NCI-H187 treated with DMSO at 0.1 percent for 48 hours (cell line): ENCODE measurements at places on chromosomes 1 and 21.

DNA sequence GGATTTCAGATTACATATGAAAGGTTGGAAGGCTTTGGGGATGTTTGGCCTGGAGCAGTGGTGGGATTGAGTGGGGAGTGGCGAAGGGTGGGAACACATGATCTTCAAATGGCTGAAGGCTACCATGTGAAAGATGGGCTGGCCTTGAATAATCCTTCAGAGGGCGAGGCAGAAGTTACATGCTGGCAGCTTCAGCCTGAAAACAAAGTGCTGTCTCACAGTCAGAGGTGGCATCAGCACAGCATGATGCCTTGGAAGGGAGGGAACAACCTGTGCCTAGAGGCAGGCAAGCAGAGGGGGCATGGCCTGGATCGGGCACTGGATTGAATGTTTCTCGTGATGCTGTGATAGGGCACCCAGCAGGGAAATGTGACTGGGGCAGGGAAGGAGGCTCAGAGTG, 130.8 kb downstream of the BEND5 start:
- no peak for DNase-seq

- DNase-seq = no peak
These were observed 13.5 kb upstream of the SPATA1 start for GRCh38 chr1:84492726-84493125.

DNA sequence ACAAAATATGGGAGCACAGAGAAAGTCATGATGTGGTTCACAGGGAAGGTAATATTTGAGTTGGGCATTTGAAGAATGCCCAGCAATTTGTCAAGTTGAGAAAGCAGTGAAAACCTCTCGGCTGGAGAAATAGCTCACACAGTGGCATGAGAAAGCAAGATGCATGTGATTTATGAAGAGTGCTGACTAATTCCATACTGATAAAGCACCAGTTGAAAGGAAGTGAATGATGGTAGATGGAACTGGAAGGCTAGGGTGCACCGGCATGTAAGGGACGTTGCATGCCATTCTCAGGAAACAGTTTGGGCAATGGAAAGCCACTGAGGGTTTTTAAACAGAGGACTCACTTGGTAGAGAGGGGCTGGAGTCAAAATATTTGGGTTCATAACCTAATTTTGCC, 53.5 kb upstream of the MTF2 start:
- no peak for DNase-seq

GRCh38 chr21:35204850-35205541, 155.9 kb upstream of the RUNX1 start:
- no peak for DNase-seq

DNA sequence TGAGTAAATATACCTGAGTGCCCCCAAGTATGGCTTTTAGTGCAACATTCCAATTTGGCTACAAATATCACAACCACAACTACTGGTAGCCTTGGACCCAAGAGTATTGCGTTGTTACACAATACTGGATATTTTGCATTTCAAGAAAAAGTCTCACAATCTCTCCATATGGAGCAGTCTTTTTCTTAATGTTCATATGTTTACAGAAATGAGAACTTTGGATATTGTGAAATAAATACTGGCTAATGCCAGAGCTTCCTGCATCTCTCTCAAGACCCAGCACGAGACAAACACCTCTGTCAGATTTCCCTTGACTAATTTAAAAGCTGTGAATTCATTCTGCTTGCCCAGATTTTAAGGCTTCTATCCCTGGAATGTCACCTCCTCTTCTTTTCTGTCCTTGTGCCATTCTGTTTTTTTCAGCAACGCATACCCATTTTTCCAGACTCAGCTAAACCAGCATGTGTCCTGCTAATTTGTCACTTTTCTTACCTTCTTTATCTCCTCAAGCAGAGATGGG, 136.2 kb upstream of the BACE2 start:
- no peak for DNase-seq

- no peak for DNase-seq
These were observed 47.1 kb downstream of the PACC1 start for GRCh38 chr1:212367474-212368072.

DNA sequence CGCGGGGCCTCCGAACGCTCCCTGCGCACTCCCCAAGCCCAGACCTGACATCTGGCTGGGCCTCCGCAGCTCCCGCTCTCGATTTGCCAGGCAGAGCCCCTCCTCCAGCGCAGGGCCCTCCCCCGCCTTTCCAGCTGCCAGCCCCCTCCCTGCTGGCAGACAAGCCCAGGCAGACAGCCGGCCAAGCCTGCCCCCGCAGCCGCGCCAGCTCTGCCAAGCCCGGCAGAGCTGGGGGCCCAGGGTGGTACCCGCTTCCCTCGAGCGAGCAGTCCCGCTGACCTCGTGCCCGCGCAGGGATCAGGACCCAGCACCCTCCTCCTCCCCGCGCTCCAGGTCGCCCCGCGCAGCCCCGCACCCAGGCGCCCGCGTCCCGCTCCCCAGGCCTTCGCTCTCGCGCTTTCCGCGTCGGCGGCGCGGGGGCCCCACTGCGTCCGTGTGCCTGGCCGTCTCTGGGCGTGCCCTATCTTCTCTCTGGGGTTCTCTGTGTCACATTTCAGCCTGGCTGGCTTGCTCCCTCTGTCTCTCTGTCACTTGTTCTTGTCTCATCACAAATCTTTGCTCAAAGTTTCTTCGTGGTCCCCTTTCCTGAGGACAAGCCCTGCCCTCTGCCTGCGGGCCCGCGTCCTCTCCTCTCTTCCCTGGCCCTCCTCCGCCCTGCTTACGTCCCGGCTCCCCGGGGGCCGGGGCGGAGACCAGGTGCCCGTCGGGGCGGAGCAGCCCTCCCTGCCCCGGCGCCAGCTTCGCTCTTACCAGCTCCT, 580 bp downstream of the INKA2 start:
- DNase-seq = no peak

- no peak for DNase-seq
These were observed 1.5 kb downstream of the TRIM62 start for GRCh38 chr1:33180226-33180910.

DNA sequence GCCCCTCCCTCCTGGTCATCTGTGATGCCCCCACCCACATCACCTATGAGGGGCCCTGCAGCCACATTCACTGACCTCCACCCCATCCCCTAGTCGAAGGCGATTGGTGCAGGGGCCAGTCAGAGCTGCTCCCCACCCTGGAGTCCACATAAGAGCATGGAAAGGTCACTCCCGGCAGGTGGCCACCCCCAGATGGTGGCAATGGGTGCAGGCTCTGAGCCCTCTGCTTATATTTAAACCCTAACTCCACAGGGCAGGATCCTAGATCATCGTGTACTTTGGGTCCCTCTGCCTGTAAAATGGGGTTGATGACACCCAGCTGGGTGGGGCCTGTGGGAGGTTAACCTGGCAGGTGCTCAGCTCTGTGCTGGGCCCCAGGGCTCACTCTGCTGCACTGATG, 186.8 kb upstream of the C1orf174 start:
- no peak for DNase-seq

DNA sequence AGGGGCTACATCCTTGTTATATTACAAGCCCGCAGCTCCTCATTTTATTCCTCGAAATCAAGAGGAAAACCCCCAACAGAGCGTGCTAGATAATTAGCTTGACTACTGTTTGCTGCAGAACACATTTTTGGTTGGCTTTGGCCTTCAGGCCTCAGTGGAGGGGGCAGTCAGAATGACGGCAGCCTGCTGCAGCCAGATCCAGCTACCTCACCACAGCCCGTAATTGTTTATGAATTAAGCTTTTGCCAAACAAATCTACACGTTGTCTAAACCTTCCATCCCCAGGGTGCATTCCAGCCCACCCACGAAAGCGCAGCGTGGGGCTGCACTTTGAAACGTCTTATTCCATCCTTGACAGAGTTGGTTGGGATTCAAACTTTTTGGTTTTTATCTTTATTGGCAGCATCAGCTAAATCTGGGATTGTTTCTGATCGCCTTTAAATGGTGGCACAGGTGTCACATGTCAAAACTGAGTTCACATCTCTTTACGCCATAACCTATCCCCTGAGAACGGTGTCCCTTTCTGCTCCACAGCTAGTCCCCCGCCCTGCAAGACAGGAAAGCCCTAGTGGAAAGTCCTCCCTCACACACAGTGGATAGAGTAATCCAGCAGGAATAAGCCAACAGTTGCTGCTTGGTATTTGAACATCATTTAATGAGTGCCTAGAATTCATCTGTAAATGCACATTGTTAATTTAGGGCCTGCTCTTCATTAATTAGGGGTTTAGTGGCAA, 195.5 kb downstream of the LMO4 start:
- no peak for DNase-seq

DNA sequence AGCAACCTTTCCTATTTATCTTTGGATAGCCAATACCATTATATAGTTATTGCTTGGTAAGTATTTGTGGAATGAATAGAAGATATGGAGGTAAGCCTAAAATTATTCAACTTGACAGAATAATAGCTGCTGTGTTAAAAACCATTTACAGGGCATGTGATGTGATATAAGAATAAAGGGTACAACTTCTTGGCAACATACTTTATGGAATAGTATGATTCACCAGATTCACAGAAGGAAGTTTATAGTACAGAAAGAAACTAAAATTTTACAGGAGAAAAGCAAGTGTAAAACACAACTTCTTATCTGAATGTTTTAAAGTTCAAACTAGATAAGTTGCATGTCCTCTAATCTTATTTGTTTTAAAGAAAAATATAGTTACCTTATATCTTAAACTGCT, 186.4 kb upstream of the ZRANB2 start:
- DNase-seq = no peak

GRCh38 chr1:57418971-57419370, 4.9 kb downstream of the DAB1 start:
- no peak for DNase-seq

- no peak for DNase-seq
These were observed 73.8 kb downstream of the MTR start for GRCh38 chr1:236868625-236869467.

GRCh38 chr1:230636575-230637148, 5.6 kb upstream of the COG2 start:
- DNase-seq = no peak

DNA sequence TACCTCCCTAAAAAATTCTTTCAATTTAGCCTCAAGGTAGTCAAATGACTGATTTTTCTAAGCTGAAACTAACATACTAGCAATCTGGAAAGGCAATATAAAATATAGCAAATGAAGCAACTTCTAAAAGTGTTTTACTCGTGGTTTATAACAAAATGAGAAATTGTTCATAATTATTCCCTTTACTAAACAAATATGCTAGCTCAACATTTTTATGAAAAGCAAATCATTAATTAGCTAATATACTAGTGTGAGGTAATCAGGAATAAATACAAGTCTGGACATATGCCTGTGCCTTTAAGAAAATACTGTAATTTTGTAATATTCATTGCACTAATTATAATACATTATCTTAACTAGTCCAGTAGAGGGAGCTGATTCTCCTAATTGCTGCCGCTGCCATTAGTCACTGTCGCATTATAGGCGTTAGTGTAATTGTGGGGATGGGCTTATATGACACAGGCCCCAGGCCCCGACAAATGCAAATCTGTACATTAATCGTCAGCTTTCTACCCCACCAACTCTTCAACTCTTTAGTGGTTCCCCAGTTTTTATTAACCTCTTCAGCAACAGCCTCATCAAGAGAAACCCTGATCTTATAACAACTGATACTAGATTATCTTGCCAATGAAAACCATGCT, 160.9 kb downstream of the GABPA start:
- DNase-seq = no peak

DNA sequence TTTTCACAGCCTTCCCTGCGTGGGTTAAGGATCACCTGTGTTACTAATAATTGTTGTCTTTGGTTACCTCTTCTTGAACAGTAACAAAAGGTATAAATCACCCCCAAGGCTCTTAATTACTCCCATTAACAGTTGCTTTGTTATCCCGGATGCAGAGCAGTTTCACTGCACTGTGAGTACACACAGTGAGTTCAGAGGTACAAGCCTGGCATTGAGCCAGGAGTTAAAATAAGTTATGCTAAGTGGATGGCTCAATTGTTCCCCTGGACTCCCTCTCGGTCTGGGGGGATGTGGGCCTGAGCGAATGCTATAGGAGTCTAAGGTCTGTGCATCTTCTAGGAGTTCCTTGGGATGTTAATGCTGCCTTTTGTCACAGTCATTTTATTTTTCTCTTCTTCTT, 258.3 kb downstream of the ATG4C start:
- DNase-seq = no peak

DNA sequence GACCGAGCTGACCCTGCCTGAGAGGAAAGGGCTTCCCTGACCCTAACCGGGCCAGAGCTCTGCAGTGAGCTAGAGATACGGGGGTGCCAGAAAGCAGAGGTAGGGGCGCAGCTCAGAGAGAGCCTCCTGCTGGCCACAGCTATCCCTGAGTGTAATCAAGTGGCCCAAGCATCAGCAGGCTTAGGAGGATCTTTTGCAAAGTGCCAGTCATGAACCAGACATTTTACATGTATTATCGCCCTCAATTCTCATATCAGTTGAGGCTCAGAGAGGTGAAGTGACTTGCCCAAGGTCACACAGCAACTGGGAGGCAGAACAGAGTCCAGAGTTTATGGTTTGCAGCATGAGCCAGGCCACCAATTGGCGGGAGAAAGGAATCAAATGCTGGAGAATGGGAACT, 7.0 kb upstream of the ID3 start:
- no peak for DNase-seq

DNA sequence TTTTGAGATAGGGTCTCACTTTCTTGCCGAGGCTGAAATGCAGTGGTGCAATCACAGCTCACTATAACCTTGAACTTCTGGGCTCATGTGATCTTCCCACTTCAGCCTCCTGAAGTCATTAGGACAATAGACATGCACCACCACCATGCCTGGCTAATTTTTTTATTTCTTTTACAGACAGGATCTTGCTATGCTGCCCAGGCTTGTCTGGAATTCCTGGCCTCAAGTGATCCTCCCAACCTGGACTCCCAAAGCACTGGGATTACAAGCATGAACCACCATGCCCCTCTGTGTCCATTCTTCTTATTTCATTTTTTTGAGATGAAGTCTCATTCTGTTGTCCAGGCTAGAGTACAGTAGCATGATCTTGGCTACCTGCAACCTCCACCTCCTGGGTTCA, 12.0 kb upstream of the KLHL20 start:
- no peak for DNase-seq

DNA sequence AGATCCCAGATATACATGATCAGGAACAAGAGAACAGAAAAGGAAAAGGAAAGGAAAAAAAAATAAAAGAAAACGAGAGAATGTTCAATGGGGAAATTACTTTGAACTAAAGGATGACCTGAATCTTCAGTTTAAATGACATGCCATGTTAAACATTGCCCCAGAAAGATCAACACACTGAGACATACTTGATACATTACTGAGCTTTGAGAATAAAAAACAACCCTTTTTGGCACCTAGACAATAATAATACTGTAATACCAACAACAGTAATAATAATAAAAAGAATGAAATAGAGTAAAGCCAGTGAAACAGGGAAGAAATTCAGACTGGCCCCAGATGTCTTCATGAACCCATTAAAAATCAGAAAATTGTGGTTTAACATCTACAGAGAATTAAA, 44.8 kb downstream of the CLIC6 start:
- DNase-seq = no peak

- peak; percentile 96 for DNase-seq
These were observed 170.2 kb downstream of the RUNX1 start for GRCh38 chr21:34878940-34879339.

- DNase-seq = no peak
These were observed 34.5 kb downstream of the NUAK2 start for GRCh38 chr1:205287076-205287475.

- no peak for DNase-seq
These were observed 20.9 kb downstream of the EPHX1 start for GRCh38 chr1:225830841-225831240.
